RKO (cell line): ENCODE measurements at places on chromosomes 4 and X.

GRCh38 chrX:34877436-34877835 lies 65.2 kb upstream of the FAM47B start:
- DNase-seq: no peak

DNA sequence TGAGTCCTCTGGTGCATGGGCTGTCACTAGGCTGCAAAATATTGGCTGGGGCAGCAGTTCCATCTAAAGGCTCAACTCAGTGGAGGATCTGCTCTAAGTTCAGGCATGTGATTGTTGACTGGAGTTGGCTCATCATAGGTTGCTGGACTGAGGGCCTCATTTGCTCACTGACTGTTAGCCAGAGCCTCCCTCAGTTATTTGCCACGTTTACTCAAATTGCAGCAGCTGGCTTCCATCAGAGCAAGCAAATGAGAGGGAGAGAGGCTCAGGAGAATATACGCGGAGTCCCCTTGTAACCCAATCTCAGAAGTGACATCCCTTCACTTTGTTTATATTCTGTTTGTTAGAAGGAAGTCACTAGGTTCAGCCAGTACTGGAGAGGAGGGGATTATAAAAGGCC lies 54.1 kb downstream of the BMP3 start:
- no peak for DNase-seq

DNA sequence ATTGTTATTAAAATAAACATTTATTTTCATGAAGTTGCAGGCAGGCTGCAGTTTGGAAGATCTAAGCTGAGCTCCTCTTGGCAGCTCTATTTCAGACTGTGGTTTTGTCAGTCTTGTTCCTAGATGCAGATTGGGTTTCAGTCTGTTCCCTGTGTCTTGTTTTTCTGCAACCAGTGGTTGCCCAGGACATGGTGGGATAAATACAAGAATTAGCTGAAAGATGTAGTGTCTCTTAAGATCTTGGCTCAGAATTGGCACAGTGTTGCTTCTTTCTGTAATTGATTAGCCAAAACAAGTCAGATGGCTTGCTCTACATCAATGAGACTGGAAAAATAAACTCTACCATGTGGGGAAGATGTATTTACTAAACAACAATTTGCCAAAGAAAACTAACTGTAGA lies 283.0 kb upstream of the BOD1L1 start:
- no peak for DNase-seq

GRCh38 chr4:97762115-97762512 lies 381.2 kb downstream of the STPG2 start:
- no peak for DNase-seq

- DNase-seq: no peak
Measured at GRCh38 chrX:117808426-117808825, 308.2 kb downstream of the KLHL13 start.

- peak; percentile 11 for DNase-seq
Measured at GRCh38 chr4:188934320-188934962, 795.2 kb downstream of the TRIML1 start.
